Brain pericyte (primary cell): ENCODE measurements at places on chromosomes 1 and 21.

GRCh38 chr1:48644905-48645605 lies 131.6 kb downstream of the BEND5 start:
- no peak for DNase-seq

GRCh38 chr1:119220991-119221390 lies 80.5 kb upstream of the WARS2 start:
- no peak for DNase-seq

DNA sequence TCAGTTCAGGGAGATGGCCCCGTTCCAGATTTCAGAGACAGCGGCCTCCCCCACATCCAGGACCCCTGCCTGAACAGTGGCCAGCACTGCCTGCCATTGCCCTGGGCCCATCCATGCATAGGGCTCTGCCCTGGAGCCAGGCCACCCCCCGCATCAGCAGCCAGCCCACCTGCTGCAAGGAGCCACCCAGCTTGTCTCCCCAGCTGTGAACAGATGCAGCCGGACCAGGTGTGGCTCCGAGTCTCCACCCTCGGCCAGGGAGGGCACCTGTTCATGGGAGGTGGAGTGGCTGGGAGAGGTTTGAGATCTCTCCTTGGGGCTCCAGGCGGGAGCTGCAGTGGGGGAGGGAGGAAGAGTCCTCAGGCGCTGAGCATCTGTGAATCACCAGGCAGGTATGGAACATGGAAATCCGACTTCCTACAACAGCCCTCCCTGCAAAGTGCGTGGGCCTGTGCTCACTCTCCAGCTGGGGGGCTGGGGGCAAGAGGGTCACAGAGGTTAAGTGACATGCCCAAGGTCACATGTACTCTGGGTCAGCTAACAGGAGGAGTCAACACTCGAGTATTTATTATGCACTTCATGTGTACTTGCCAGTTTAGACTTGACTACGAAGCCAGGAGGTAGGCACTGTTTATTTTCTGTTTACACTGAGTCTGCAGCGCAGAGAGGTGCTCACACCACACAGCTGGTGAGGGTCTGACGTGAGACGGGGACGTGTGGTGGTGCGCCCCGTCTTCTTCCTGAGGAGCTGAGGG lies 4.8 kb upstream of the HES5 start:
- DNase-seq, result no peak

DNA sequence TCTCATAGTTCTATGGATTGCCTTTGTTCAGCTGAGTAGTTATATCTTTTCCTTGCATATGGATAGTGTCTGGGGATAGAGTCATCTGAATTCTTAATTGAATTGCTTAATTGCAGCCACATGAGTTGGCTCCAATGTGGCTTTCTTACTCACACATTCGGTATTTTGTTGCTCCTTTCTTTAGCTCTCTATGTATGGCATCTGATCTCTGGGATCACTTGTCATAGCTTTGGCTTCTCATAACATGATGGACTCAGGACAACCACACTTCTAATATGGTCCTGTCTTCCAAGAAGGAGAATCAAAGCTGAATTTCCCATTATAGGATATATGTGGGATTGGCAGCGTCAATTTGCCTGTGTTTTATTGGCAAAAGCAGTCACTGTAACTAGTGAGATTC lies 716.2 kb downstream of the NCAM2 start:
- no peak for DNase-seq

- DNase-seq, result no peak
Observed at GRCh38 chr21:39900911-39901310, 33.7 kb downstream of the PCP4 start.
